ENCODE measurements at places on chromosomes 4 and X.
A peak's percentile ranks its signal among the peaks of the same experiment; 100 is the strongest.

DNA sequence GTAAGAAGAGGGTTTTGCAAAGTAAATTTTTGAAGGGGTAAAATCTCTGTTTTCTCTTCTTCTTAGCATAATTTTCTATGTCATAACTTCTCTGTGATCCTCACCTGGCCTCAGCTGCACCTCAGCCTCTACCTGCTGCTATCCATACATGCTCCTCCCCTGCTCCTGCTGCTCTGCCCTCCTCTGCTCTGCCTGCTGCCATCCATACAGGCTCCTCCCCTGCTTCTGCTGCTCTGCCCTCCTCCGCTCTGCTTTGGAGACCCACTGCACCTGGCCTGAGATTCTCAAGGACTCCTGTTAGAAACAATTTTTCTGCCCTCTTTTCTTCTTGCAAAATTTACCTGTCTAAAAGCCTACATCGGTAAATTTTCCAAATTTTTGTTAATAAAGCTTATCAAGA is 388.6 kb upstream of the PITX2 start:
- DNase-seq, result no peak

DNA sequence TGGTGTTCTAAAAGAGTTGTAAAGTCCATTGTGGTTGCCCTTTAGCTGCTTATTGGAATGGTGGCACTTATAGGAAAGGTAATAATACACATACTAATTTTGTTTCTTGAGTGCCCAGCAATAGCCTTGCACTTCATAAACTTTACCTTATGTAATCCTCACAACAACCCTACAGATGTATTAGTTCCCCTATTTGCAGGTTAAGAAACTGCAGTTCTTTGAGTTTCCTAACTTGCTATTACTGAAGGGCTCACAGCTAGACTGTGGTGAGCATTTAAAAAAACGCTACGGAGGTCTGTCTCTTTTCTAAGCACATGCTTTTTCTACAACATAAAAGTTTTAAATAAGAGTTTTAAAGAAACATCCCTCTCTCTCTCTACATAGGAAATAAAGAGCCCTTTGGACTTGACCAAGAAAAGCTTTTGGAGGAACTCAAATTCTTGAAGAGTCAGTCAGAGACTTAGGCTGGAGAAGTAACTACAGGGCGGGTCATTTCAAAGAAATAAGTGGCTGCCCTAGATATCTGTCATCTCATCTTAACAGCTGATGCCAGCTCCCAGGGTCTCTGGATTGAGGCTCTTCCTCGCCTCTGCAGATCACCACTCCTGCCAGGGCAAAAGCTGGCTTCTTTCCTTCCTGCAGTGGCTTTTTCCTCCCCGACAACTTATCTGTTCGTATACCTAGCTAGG is 42.0 kb upstream of the FBXW7 start:
- no peak for DNase-seq

DNA sequence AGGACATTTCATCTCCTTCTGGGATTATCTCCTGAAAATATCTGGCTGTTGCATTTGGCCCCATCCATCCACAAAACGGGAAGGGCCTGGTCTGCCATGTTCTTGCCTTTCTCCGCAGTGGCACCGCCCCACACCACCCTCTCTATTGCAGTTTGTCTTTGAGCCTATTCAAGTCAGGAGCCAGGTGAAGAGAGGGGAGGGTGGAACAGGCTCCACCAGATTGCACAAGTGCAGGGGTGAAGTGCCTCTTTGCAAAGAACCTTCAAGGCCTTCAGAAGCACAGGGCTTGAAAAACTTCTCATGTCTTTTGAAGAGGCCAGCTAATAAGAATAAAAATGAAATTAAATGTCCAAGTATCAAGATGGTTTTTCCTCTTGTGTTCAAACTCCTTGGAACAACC is 28.7 kb downstream of the RS1 start:
- DNase-seq, result no peak

DNA sequence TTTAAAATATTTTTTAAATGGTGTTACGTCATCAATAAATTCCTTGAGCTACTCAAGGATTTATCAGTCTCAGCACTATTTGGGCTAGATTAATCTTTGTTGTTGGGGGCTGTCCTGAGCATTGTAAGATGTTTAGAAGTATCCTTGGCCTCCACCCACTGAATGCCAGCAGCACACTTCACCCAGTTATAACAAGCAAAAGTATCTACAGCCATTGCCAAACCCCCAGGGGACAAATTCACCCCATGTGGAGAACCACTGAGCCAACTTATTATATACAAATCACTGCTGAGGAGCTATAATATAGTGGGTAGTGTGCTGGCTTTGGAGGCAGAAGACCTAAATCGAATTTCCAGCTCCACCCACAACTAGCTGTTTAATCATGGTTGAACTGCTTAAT is 58.3 kb downstream of the ATP10D start:
- DNase-seq, result no peak

DNA sequence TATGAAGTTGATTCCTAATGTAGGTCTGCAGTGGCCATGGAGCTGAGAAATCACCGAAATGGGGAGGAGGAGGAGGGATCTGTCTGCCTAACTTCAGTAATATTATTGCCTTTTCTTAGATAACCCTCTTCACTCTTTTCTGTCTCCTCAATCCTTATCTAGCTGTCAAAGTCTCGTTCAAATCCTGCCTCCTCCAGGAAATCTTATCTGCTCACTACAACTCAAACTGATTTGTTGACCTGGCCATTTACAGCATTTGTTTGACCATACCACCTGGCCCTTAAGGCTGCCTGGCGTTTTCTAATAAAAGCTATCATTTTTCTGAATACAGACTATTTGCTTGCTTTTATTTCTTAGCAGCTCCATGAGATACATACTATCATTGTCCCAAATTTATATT is 33.8 kb downstream of the GALNT7 start:
- no peak for DNase-seq

DNA sequence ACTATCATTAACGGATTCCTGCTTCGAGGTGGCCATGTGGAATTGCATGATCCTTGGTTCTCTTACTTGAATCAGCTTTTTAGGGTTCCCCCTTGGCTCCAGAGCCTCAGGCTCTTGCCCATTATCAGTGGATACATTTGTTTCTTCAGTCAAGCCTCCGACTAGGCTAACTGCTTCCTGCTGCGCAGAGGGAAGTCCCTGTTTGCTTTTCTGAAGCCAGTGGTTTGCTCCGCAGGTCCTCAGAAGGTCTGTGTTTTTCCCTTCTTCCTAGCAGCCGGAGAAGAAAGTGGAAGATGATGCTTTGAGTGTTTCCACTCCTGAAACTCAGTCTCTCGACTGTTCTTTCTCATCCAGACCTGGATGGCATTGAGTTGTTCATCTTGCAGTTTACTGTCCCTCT is 20.6 kb downstream of the SRD5A3 start:
- DNase-seq, result no peak

GRCh38 chrX:30821116-30821515 is 67.9 kb downstream of the TAB3 start:
- DNase-seq, result no peak

DNA sequence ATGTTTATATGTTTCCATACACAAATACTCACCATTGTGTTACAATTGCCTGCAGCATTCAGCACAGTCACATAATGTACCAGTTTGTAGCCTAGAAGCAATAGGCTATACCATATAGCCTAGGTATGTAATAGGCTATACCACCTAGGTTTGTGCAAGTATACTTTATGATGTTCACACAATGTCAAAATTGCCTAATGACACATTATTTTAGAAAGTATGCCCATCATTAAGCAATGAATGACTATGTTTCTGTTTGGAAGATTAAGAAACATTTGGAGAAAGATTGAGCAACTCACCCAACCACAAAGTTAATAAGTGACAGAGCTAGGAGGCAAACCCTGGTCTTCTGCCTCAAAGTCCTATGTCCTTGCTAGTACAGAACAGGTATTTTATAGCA is 96.8 kb upstream of the GRIA3 start:
- DNase-seq, result no peak

DNA sequence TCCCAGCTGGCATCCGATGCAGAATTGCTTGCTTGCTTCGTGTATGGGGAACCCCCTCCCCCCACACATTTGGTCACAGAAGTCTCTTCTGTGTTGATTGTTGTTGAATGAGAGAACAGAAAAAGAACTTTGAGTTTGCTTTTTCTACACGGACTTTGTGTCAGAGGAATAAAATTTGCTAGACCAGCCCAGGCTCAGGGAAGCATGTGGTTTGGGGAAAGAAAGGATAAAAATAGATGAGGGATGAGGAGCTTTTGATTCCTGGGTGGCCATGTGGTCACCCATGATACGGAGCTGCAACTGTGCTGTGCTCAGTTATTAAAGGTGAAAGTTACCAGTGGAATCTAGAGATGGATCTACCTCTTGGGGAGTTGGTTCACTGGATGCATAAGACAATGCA is 34.2 kb upstream of the ESX1 start:
- DNase-seq, result no peak

DNA sequence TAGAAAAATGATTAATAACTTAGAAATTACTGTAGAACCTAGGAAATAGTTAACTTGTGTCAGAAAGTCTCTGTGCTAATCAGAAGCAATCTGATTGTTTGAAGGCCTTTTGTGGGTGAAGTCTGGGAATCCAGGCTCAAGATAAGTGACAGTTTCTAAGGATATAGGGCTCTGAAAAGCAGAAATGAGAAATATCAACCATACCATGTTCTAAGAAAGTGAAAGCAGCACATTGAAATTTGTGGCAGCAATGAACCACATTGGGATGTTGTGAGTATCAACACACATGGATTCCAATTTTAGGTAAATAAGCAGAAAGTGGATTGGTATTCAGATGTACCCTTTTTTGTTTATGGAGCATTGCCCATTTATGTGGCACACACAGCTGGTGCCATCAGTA is 464.6 kb downstream of the IL15 start:
- no peak for DNase-seq

- DNase-seq, result no peak
Observed at GRCh38 chr4:14919785-14920184, 82.5 kb upstream of the CPEB2 start.

GRCh38 chr4:182310316-182310715 is 67.1 kb downstream of the TENM3 start:
- DNase-seq, result peak; percentile 29

DNA sequence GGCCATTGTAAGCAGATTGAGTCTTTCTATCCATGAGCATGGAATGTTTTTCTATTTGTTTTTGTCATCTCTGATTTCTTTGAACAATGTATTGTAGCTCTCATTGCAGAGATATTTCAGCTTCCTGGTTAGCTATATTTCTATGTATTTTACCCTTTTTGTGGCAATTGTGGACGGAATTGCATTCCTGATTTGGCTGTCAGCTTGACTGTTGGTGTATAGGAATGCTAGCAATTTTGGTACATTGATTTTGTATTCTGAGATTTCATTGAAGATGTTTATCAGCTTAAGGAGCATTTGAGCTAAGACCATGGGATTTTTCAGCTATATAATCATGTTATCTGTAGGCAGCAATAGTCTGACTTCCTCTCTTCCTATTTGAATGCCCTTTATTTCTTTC is 154.6 kb downstream of the GUCY2F start:
- DNase-seq, result no peak

DNA sequence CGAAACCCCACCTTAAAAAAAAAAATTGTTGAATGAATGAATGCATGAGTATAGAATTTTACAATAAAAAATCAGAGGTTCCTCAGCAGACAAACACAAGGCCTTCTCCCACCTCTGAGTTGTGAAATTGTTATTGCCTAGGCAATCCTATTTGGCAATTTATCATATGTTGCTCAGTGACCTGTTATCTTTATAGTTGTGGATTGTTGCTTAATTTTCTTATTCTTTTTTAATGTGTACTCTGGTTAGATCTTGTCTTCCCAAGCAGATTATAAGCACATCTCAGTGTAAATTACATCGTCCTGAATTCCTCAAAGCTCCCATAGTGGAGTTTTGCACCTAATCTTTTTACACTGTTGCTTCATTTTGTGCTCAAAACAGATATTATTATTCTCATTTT is 71.9 kb downstream of the RBM47 start:
- DNase-seq, result no peak

DNA sequence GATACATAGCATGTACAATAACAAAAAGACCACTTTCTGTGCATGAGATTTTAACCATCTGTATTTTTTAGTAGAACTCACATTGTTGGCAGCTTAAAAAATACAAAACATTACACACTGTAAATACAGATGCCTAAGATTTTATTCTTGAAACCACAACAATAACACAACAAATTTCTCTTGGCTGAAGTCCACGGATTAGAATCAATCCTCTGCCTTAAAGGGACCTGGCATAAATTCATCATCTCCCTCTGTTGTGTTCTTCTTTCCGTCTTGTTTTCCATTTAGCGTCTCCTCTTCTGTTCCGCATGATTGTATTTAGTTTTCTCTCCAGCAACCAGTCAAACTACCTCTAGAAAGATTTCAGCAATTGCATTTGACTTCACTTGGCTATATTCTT is 231.0 kb downstream of the SPOCK3 start:
- DNase-seq, result peak; percentile 3

GRCh38 chr4:8167815-8168214 is 9.2 kb upstream of the ABLIM2 start:
- no peak for DNase-seq

DNA sequence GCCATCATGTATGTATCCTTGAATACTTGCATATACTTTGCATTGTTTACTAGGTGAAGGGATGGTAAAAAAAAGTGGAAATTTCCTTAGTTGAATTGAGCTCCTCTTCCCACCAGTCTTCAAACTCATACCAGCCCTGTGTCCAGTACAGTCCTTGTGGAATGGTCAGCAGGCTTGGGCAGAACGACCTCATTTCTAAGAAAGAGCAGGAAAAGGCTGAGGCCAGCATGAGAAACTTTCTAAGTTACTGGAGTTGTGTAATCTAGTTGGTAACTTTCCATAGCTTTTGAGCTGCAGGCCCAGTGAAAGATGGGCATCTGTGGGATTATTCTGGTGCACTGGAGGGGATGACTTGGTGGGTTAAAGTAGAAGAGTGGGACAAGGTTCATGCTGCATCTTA is 87.6 kb downstream of the DCUN1D4 start:
- DNase-seq, result peak; percentile 26

GRCh38 chr4:166628454-166628853 is 605.8 kb downstream of the SPOCK3 start:
- no peak for DNase-seq

DNA sequence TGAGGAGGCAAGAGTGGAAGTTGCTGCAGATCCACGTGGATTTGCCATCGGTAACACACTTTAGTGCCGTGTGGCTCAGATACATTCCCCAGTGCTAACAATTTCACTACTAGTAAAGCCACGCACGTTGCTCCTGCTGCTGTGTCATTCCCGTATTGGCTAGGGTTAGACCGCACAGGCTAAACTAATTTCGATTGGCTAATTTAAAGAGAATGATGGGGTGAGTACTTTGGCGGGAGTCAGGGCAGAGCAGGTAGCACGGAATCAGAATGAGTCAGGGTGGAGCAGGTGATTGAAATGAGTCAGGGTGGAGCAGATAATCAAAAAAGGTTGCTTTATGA is 1337.5 kb downstream of the FSTL5 start:
- DNase-seq, result no peak

DNA sequence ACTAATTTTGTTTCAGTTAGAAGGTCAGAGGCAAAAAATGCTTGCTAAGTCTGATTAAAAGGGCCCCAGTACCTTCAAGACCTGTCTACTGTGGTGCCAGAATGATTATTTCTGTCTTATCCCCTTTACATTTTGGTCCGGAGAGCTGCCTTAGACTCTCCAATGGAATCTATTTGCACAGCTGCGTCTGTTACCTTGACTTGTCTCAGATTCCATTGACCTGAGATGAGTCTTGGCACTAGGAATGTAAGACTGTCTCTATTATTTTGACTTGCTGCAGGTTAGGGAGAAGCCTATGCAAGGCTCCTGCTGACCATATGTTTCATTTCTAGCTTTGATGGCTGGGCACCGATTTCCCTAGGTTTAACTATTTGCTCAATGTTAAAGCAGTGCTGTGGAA is 457.6 kb downstream of the KCTD8 start:
- DNase-seq, result no peak
